ENCODE measurements at places on chromosomes 16 and 17.
A peak's percentile ranks its signal among the peaks of the same experiment; 100 is the strongest.

GRCh38 chr16:29784901-29785500, 5.5 kb upstream of the KIF22 start:
- peak; percentile 56 for DNase-seq

GRCh38 chr17:19724501-19725420, 8.4 kb upstream of the SLC47A2 start:
- peak; percentile 45 for DNase-seq

DNA sequence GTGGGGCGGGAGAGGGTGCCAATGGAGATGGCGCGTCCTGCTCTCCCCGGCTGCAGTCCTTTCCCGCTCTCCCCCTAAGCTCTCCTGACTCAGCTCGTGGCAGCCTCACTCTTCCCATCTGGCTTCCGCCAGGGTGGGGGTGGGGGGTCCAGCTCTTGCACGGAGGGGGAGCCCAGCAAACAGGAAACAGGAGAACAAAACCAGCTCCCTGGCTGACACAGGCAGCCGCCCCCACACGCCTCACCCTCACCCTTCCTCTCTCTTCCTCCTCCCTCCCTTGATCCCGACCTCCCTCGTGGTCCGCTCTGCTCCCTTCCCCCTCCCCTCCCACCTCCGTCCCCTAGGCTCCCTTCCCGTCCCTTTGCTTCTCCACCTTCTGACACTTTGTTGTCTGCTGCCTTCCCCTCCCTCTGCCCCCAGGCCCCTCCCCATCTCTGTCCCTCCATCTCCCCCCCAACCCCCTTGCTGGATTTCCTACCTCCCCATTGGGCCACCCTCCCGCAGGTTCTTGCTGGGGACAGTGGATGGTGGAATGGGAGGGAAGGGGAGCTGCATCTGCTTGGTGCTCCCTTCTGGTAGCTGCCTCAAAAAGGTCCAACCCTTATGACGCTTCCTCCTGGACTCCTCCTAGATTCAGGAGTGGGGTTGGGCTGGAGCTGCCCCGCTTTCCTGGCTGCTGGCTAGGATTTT, 23.7 kb downstream of the ARHGAP23 start:
- DNase-seq, result no peak

DNA sequence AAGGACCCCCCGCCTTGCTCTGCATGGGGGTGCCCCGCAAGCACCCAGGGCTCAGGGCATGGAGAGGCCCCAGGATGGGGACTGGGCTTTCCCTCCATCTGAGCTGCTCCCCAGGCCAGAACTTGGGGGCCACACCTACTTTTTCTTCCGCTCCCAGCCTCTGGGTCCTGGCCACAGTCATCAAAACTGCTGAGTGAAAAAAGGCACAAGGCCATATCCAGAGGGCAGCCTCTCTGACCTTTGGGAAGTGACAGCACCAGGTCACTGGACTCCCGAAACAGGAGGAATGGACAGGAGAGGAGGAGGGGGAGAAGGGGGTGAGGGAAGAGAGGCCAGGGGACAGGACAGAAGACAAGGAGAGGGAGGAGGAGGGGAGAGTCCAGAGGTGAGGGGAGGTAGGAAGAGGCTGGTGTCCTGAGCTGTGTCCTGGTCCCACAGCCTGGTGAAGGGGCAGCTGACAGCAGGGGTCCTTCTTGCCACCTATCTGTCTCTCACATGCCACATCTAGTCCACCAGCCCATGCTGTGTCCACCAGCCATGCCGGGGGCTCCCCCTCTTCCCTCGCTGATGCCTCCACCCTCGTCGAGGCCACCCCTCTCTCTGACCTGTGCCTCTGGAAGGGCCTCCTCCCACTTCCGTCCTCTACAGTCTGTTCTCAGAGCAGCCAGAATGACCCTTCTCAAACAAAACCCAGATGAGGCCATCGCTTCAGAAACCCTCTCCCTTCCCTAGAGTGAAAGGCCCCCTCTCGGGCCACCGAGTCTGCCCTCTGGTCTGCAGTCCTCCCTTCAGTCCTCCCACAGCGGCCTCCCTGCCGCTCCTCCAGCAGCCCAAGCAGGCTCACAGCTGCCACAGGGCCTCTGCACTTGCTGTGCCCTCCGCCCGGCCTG, 73.9 kb upstream of the TOB1 start:
- no peak for DNase-seq

DNA sequence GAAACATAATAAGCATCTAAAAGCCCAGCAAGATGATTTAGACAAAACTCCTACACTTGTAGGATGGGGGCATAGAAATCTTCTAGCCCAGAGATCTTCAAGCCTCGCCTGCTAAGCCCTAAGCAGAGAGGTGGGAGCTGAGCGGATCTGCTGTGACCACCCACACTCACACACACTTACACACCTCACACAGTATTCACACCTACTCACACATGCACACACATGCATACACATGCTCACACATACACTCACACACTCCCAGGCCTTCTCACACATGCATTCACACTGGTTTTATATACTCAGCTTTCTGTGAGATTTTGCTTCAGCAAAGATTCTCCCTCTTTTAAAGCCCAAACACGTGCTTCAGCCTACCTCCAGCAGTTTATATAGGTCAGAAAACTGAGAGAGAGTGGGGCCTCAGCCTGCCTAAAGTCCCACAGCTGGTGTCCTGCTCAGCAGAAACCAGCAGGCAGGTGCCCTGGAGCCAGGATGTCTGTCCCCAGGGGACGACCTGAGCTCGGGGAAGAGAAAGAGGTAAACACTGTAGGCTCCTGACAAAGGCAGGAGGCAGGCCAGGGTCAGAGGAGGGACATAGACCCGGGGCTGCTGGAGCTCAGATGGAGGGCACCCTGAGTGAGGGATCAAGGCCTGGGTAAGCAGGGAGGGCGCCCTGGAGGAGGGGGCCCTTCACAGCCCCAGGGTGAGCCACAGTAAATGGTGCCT, 12.0 kb upstream of the KRT19 start:
- no peak for DNase-seq

GRCh38 chr17:41959030-41959335, 7.6 kb upstream of the CNP start:
- DNase-seq, result no peak

DNA sequence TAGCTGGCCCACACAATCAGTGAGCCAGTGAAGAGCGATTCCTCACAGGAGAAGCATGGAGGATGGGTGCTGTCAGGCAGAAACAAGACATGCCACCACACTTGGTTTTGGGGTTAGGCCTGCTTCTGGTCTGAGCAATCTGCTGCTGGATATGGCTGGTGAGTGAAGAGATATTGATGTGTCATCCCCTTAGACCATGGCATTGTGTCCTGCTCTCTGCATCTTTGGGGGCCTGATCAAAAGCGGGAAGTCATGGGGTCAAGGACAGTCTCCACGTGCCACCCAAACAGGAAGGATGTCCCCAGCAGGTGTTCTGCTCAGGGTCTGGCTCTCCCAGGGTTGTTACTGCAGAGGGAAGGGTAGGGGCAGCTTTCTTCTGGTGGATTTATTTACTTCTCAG, 140.7 kb downstream of the PRKCB start:
- no peak for DNase-seq

DNA sequence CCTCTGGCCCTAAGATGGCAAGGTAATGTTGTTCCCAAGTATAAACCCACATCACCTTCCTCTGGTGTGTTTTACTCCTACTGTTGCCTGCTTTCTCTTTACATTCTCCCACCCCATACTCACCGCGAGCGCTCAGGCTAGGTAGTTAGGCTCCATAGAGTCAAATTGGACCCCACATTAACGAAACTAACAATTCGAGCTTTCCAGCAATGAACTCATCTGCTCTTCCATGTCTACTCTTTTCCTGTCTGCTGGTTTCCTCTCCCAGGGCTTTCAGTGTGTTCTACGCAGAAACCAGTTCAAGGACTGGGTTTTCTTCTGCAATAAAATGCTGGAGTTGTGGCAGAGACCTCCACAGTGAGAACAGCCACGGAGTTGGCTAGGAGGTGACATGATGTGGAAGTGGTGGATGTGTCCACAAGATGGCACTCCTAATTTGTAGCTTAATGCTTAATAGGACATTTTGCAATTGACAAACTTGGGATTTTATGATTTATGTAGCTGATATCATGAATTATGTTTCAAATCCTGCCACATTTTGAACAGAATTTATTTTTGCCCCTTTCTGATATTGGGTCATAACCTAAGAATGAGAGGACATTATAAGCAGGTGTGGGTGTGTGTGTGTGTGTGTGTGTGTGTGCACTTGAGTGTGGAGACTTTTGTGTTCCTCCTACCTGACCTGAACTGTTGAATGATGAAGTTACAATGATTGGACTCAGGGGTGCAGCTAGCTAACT, 2.2 kb upstream of the UQCRC2 start:
- DNase-seq, result peak; percentile 17

GRCh38 chr17:72429066-72429638, 308.3 kb downstream of the SOX9 start:
- no peak for DNase-seq

GRCh38 chr16:74304164-74304834, 7.7 kb downstream of the PSMD7 start:
- DNase-seq, result no peak

Measured in foreskin melanocyte (primary cell).